Adipose tissue (tissue), 3 donors: ENCODE measurements at places on chromosomes 3 and 15. TPM values are rescaled to one million over a fixed set of nuclear protein-coding genes. Genes with fewer than 3 reads are reported as not detected.

SEMA3B gene
- 21.1 TPM for polyA plus RNA-seq

PRSS50 gene
- polyA plus RNA-seq = 0.20 TPM

RAB27A gene
- polyA plus RNA-seq = 17.8 TPM

LEKR1 gene
- 0.64 TPM for polyA plus RNA-seq

HCLS1 gene
- polyA plus RNA-seq = 47.8 TPM

NRROS gene
- polyA plus RNA-seq = 5.1 TPM

MELTF gene
- 2.2 TPM for polyA plus RNA-seq

KCNAB1 gene
- 2.3 TPM for polyA plus RNA-seq

USP8 gene
- polyA plus RNA-seq = 28.2 TPM

TMIE gene
- 0.34 TPM for polyA plus RNA-seq

CHST2 gene
- 0.94 TPM for polyA plus RNA-seq

CTXN2 gene
- polyA plus RNA-seq = 0.05 TPM

NGRN gene
- 25.0 TPM for polyA plus RNA-seq

TTLL13 gene
- 0.08 TPM for polyA plus RNA-seq

NR1I2 gene
- not detected for polyA plus RNA-seq

CGNL1 gene
- 12.9 TPM for polyA plus RNA-seq

GOLGA6L10 gene
- polyA plus RNA-seq = 0.79 TPM

CYP8B1 gene
- 0.01 TPM for polyA plus RNA-seq

ZNF502 gene
- 1.7 TPM for polyA plus RNA-seq

EPHA3 gene
- polyA plus RNA-seq = 0.84 TPM

LTF gene
- 9.1 TPM for polyA plus RNA-seq

ATP13A3 gene
- 10.5 TPM for polyA plus RNA-seq

CLDN16 gene
- 0.28 TPM for polyA plus RNA-seq

ABCC5 gene
- 6.0 TPM for polyA plus RNA-seq

ADGRG7 gene
- polyA plus RNA-seq = not detected

GOLGA8Q gene
- polyA plus RNA-seq = 0.54 TPM

PLCH1 gene
- polyA plus RNA-seq = 1.1 TPM

TM4SF18 gene
- polyA plus RNA-seq = 4.2 TPM

COL6A5 gene
- polyA plus RNA-seq = not detected

FAM219B gene
- polyA plus RNA-seq = 65.4 TPM

LRRC34 gene
- polyA plus RNA-seq = 7.2 TPM

PLA2G4D gene
- polyA plus RNA-seq = 0.34 TPM

P2RY1 gene
- 2.2 TPM for polyA plus RNA-seq

SOX14 gene
- not detected for polyA plus RNA-seq

RPSA gene
- 1,362 TPM for polyA plus RNA-seq

SCN11A gene
- polyA plus RNA-seq = 0.07 TPM

CPB1 gene
- polyA plus RNA-seq = 13.8 TPM

MORC1 gene
- polyA plus RNA-seq = not detected

CIB2 gene
- polyA plus RNA-seq = 3.0 TPM

PYGO1 gene
- 1.1 TPM for polyA plus RNA-seq

NPAP1 gene
- polyA plus RNA-seq = not detected

PLCB2 gene
- 3.3 TPM for polyA plus RNA-seq

CCR9 gene
- polyA plus RNA-seq = 0.05 TPM

VEPH1 gene
- 1.8 TPM for polyA plus RNA-seq

KNL1 gene
- 0.12 TPM for polyA plus RNA-seq

THSD4 gene
- 1.6 TPM for polyA plus RNA-seq

KCNH8 gene
- 0.43 TPM for polyA plus RNA-seq

BCHE gene
- 1.1 TPM for polyA plus RNA-seq

COX5A gene
- 239 TPM for polyA plus RNA-seq

CLEC3B gene
- 97.2 TPM for polyA plus RNA-seq

APH1B gene
- polyA plus RNA-seq = 7.9 TPM

FETUB gene
- not detected for polyA plus RNA-seq

ZNF860 gene
- polyA plus RNA-seq = 0.34 TPM

INTS14 gene
- polyA plus RNA-seq = 17.3 TPM

DOCK3 gene
- 0.14 TPM for polyA plus RNA-seq

OSTN gene
- not detected for polyA plus RNA-seq

GP9 gene
- not detected for polyA plus RNA-seq

SLC22A13 gene
- polyA plus RNA-seq = not detected
